ENCODE measurements at places on chromosomes 13 and 19. TPM values are rescaled to one million over a fixed set of nuclear protein-coding genes. Genes with fewer than 3 reads are reported as not detected.

ZNF320 gene
- 26.1 TPM for total RNA-seq

WDR87 gene
- not detected for total RNA-seq

ICAM4 gene
- total RNA-seq = 1.1 TPM

TJP3 gene
- 27.9 TPM for total RNA-seq

- no peak overlapping the region for H3K27ac ChIP-seq
- peaks cover 23% of the 10 kb centered on the region for H3K36me3 ChIP-seq
- no peak overlapping the region for H3K4me3 ChIP-seq
- H3K27me3 ChIP-seq = no peaks in the 10 kb centered on the region
- no peak for DNase-seq
Measured at GRCh38 chr13:100274942-100275506, 186.1 kb downstream of the PCCA start.

DNA sequence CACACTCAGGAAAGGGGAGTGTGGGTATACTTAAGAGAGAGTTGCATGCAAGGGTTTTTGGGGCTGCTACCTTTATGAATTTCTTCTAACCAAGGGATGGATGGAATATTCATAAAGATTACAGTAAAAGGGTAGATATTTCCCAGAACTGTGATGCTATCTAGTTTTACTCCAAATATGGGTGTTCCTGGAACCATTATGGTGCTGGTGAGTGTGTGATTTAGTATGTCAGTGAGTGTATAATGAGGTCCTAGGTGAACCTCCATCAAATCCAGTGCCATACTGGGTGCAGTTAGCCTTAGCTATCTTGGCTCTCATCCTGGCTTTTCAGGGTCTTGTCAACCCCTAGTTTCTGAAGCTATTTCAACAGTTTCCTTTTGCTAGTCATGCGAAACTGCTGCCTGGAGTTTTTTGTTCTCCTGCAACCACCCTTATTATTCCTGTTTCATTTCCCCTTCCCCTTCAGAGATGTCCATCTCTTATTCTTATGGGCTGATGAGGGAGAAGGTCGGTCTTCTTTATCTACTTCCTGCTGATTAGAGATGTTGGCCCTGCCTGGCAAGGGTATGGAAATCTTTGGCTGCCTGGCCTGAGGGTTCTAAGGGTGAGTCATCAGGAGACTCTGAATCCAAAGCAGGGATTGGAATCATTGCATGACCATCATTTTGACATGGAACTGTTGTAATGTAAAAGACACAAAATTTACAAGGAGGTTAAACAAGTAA lies 202.3 kb downstream of the NBEA start:
- peaks cover 24% of the 10 kb centered on the region for H3K36me3 ChIP-seq
- H3K4me1 ChIP-seq = no peaks in the 10 kb centered on the region
- no peak overlapping the region for H3K4me3 ChIP-seq
- no peak for DNase-seq

DNA sequence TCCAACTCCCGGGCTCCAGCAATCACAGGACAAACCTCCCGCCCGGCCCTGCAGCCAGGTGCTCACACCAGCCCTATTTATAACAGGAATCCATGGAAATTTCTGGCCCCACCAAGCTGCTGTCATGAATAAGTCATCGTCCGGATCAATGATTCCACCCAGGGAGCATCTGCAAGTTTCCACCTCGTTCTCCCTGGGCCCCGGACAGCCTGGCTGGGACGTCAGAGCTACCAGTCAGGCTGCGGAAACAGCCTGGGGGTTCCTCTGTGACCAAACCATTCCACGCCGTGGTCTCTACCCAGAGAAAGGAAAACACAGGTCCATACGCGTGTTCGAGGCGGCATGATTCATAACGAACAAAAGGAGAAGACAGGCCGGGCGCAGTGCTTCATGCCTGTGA lies 20.7 kb upstream of the PTBP1 start:
- DNase-seq = no peak
- no peak overlapping the region for H3K27ac ChIP-seq
- H3K27me3 ChIP-seq = no peaks in the 10 kb centered on the region

GRCh38 chr19:33705860-33706259 lies 84.1 kb downstream of the CHST8 start:
- no peak overlapping the region for H3K27ac ChIP-seq
- H3K36me3 ChIP-seq = no peaks in the 10 kb centered on the region
- no peak overlapping the region for H3K4me3 ChIP-seq
- H3K4me1 ChIP-seq = no peaks in the 10 kb centered on the region
- H3K27me3 ChIP-seq = no peaks in the 10 kb centered on the region

- no peaks in the 10 kb centered on the region for H3K4me1 ChIP-seq
- no peak for DNase-seq
- H3K36me3 ChIP-seq = peaks cover 64% of the 10 kb centered on the region
- H3K27ac ChIP-seq = no peak overlapping the region
- H3K4me3 ChIP-seq = no peak overlapping the region
Measured at GRCh38 chr19:14449321-14449720, 16.2 kb downstream of the PKN1 start.
